Fibroblast of lung (primary cell): ENCODE measurements at places on chromosomes 5 and 9. TPM values are rescaled to one million over a fixed set of nuclear protein-coding genes. Genes with fewer than 3 reads are reported as not detected.

Gene BTNL3
- not detected in 2 replicates for total RNA-seq

Gene APBA1
- 5.4 and 8.8 TPM in 2 replicates for total RNA-seq

Gene ERAP2
- 66.0 and 180 TPM in 2 replicates for total RNA-seq

Gene FBLL1
- total RNA-seq = 0.66 and 3.9 TPM in 2 replicates
